ENCODE measurements at places on chromosomes 1 and 21.

DNA sequence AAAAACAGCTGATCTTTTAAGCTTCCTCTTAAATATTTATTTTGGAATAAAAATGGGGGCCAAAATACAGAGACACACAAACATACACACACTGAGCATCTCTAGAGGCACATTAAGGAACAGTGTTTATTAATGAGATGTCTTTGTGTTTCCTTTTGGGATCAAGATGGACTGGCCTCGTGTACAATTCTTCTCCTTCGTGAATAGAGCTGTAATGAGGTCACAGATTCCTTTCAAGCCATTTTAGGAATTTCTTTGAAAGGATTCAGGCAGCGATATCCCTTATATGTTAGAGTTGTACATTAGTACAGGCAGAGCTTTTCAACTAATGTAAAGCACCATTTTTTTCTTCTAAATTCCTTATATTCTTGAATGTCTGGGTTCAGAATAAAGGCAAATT, 295.7 kb downstream of the CHRM3 start:
- no peak for DNase-seq

- DNase-seq = no peak
Observed at GRCh38 chr1:42917241-42917495, 41.5 kb downstream of the SLC2A1 start.

DNA sequence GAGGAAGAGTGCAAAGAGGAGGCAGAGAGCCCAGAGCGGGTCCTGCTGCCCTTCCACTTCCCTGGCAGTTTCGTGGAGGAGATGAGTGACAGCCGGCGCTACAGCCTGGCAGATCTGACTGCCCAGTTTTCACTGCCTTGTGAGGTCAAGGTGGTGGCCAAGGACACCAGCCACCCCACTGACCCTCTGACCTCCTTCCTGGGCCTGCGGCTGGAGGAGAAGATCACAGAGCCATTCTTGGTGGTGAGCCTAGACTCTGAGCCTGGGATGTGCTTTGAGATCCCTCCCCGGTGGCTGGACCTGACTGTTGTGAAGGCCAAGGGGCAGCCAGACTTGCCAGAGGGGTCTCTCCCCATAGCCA, 10.2 kb downstream of the THEMIS2 start:
- no peak for DNase-seq

DNA sequence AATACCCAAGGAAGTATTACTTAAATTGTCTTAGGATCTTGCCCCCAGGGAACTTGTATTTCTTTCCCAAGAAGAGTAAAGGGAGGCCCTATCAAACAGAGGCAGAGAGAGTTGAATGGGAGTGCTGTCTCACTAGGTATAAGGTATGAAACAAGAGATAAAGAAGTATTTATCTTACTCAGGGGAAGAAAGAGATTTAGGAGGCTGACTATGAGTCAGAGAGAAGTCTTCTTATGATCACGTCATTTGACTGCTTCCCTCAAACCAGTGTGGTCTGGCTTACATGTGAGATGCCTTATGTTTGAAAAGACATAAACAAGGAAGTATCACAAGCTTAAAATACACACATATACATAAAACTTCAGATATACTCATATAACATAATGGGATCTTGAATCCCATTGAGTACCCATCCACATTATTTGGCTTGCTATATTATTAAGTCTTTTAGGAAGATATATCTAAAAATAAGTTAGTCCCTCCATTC, 29.6 kb downstream of the DUSP10 start:
- DNase-seq = peak; percentile 11

DNA sequence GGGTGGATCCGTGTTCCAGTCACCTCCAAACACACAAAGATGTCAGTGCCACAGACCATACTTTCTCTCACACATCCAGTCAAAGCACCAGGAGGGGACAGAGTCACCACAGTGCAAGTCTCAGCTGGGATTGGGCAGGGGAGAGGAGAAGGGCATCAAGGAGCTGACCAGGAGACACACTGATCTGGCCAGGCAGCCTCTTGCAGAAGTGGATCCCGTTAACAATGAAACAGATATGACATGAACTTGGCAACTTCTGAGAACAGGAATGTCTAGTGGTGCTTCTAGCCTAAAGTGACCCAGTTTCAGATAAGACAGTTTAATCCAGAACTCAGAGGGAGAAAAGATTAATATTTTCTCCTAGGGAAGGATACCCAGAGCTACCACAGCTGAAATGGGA, 71.0 kb downstream of the HIVEP3 start:
- DNase-seq = no peak

- DNase-seq = no peak
Observed at GRCh38 chr1:35702508-35702907, 16.2 kb downstream of the C1orf216 start.

DNA sequence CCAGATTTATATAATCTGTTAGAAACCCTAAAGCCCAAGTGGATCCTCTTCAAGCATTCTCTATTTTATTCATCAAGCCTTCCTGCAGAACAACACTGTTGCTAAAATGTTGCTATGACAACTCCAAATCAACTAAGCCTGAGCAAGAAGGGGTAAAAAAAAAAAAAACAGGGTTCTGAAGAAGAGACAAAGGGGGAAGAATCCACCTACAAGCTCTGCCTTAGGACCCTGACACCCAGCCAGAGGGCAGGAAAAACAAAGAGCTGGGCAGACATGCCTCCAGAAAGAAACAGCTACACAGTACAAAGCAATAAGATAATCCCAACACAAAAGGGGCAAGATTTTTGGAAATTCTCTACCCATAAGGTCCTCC, 1.3 kb downstream of the USF1 start:
- DNase-seq = no peak

DNA sequence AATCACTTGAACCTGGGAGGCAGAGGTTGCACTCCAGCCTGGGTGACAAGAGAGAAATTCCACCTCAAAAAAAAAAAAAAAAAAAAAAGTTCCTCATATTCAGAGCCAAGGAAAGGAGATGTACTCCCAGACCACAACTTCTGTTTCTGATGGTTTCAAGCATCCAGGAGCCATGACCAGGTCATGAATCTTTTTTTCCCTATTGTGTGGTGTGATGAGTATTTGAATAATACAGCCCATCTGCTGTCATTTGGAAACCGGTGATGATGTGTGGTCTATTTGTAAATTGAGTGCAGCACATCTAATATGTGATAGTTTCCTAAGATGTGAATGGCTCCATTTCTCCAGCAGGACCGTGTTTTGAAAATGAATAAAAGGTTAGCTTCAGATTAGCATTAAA, 18.6 kb downstream of the PIK3CD start:
- no peak for DNase-seq

DNA sequence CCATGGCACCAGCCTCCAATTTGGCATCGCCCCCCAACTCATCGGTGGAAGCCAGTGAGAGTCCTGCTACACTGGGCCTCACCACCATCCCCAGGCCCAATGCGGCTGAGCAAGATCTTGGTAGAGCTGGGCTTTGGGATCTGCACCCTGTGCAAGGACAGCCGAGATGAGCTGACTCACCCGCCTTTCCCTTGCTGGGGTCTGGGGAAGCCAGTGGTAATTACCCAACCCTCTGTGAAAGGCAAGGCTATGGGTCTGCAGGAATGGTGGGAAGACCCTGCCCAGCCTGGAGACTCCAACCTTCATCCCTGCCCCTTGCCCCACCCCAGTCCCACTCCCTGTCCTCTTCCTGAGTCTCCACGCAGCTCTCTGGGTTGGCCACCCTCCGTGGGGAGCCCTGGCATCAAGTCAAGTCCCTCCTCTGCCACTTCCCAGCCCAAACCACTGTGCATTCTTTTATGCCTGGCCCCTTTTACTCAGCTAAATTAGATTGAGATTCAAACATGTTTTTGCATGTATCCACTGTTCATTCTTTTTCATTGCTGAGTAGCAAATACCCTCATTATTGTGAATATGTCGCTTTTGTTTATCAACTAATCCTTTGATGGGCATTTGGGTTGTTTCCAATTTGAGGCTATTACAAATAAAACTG, 8.8 kb downstream of the SMCP start:
- no peak for DNase-seq

DNA sequence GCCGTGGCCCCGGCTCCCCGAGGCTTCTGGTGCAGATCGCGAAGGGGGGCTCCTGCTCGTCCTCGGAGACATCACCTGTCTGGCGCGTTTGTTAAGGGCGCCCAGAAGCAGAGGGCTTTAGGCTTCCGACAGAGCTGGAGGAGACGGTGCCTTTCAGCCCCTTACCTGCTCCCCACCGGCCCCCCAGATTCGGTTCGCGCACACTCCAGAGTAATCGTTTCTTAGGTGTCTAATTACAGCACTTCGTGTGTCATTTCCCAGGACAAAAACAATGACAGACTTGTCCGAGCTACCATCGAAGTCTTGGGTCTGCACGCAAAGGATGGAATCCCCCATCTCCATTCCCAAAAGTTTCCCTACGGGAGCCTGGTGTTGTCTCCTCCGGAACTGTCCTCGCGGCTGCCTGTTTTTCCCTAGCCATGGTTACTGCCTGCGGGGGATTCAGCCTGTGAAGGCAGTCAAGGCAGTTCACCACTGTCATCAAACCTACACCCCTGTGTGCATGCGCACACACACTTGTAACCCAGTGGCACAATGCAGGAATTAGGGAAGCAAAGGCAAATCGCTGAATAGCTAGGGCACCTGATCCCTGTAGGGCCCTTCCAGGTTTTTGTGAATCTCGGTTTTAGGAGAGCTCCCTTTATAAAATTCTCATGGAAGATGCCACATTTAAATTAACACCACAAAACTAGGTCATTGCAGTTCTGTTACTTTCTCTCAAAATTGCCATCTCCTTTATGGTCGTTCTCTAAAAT, 738 bp upstream of the CDC42BPA start:
- no peak for DNase-seq

- DNase-seq = no peak
Observed at GRCh38 chr1:77126307-77126706, 92.9 kb downstream of the PIGK start.

- DNase-seq = no peak
Observed at GRCh38 chr1:204166219-204166618, at the start of gene REN. Gene REN, minus strand, starts transcription at chr1:204166337. Its CDS starts 44 bp downstream, at chr1:204166293.

DNA sequence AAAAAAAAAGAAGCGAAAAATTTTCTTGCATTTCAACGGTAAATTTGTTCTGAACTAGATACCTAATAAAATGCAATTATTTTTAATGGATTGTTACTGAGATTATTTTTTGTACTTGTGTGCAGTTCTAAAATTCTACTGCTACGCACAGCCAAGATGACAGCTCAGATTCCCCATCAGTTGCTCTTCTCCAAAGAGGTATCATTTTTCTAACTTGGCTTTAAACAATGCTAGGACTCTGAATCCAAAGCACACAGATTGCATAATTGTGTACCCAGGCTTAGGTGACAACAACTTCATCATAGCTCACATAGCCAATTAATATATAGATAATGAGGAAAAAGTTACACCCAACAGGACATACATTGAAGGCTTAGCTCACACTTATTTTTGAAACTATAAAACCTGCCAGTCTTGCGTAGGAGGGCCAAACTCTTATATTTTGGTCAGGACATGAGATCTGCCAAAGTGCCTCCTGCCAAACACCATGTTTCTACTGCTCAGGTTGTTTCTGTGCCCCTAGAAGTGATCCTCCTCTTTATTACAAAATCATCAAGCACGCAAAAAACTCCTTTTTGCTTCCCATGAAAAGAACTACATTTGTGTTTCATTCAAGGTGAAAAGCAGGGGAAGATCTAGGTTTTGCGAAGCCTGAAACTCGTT, 10.6 kb upstream of the ZNHIT6 start:
- DNase-seq = no peak

- DNase-seq = peak; percentile 81
Observed at GRCh38 chr1:1068517-1069055, 5.5 kb downstream of the RNF223 start.

DNA sequence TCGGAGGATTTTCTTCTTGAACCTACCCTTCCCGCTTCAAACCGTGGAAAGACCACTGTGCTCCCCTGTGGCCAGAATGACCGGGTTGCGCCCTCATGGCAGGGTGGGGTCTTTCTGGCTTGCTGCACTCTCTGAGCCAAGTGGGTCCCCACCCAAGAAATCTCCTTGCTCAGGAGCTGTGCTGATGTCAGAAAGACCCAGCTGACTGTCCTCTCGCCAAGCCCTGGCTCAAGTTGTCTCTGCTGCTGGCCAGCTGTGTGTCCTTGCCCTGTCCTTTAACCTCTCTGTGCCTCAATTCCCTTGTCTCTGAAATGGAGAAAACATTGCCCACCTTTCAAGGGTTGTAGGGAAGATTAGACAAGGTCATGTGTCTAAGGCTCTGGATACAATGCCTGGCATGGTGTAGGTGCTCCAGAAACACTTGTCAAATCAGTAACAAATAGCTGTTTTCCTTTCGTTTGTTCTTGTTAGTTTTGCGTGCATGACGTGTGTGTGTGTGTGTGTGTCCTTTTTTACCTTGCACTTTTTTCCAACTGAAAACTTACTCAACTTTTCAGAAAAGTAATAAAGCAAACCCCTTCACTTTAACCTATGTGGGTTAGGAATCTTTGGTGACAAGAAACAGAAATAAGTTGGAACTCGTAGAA, 41.1 kb upstream of the RPL11 start:
- no peak for DNase-seq

- DNase-seq = no peak
Observed at GRCh38 chr1:47672622-47673021, 234.8 kb downstream of the FOXD2 start.

GRCh38 chr21:45824546-45825215, 156.9 kb upstream of the COL6A1 start:
- DNase-seq = no peak

DNA sequence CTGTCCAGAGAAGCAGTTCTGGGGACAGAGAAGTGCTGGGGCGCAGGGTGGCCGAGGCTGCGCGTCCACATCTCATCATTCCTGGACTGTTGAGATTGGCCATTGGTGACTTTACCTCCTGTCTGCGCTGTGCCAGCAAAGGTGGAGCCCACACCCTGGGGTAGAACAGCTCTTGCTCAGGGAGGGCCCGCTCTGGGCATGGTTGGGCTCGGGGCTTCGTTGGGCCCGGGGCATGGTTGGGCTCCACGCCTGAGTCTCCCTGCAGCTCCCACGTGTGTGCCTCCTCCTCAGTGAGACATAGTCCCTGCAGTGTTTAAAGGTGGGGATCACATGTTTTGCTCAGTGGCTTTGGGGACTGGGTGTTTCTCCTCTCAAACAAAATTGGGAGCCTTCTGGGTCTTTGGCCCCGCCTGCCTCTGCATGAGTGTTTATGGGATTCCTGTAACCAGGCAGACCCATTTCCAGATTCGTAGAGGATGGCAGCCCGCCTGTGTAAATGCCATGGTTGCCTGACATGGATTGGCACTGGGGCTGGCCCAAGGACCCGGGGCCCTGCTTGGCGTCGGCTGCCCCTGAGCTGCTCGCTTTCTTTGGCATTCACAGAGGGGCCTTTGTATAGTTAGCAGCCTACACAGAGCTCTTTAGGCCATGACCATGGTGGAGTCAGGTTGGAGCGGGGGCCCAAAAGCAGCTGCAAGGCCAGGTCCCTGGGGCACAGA, 104.6 kb downstream of the TLR5 start:
- no peak for DNase-seq

Measured in CD4-positive, alpha-beta T cell (primary cell).